ENCODE measurements at places on chromosomes 16 and 17.

DNA sequence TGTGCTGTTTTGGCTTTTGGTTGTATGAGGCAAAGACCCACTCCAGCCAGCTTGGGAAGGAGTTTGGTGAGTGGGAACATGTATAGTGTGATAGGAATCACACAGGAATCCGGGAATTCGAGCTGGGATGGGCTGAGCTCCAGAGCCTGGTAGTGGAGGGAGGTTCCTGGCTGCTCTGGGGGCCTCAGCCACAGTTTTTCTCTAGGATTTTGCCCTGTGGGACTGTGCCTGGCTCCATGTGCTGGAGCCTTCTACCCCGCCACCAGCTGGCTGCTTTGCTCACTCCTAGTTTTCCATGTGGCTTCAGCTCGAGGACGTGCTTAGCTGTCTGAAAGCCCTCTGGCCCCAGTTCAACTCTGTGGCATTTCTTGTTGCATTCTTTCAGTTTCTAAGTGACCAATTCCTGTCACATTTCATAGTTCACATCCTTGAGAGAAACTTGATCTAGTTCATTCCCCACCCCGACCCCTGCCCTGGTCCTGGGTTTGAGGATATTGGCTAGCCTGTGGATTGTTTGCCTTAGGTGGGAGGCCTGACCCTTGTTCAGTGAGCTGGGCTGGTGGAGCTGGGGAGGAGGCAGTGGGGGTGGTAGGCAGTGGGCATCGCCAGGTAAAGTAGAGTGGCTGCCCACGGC lies 5.0 kb downstream of the SEC14L1 start:
- peak; percentile 96 for DNase-seq

GRCh38 chr16:49250689-49251088 lies 30.9 kb downstream of the CBLN1 start:
- DNase-seq = no peak

- DNase-seq = no peak
Observed at GRCh38 chr16:24062270-24062817, 193.8 kb upstream of the CACNG3 start.

DNA sequence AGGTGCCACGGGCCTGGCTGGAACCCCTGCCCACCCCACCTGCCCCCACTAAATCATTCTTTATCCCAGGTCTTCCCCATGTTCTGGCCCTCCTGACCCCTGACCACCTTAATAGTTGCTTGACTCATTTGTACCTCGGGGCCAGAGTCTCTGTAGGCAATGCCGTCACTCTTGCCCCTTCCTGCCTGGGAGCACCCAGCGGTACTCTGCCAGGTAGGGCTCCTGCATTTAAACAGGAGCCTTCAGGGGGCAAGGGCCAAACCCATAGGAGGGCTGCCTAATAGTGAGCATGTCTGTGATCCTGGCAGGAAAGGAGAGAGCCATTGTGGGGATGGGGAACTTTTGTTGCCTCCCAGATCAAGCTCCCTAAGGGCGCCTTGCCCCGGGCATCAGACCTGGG lies 8.8 kb upstream of the ITGA3 start:
- DNase-seq = no peak

GRCh38 chr16:54128629-54129234 lies 157.9 kb downstream of the IRX3 start:
- DNase-seq = no peak

DNA sequence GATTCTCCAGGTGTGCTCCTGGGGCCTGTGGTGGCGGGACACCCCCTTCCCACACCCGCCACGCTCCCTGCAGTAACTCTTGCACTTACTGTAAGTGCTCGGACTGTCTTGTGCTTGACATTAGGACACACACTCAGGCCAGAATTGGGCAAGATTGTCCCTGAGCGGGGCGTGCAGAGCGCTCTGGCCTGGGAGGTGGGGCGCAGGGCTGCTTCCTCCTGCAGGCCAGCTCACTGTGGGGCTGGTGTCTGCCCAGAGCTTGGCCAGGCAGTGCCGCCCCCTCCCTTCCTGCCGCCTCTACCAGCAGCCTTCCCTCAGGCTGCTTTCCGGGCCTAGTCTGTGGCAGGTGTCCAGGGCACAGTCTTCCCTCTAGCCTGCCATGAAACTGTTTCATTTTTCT lies 6.1 kb upstream of the ATP6V0C start:
- no peak for DNase-seq

DNA sequence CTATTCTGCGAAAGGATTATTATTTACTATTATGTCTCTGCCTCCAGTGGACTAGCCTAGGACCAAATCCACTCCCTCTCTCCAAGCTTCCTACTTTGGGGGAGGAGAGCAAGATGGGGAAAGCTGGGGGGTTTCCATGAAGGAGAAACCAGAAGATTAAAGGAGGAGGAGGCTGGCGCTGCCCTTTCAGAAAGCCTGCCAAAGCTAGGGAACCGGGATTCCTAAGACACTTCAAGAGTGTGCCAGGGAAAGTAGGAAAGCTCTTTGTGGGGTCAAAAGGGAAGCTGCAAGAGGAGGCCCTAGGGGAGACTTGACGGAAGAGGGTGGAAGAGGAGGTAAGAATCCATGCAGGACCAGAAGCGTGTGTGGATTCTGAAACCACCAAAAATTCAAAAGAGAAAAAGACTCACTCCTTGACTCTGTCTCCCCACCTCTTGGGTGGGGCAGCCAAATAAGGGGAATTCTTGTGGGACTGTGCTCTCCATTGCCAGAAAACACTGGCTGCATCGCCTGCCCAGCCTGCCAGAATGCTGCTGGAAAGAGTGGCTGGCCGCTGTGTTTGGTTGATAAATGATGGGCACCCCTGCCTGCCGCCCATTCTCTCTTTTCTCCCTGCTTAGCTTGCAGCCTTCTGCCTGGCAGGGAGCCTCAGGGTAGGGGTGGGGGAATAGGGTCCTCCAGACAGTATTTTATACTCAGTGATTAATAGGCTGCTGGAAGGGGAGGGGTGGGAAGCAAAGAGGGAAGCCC lies 11.8 kb upstream of the KAT7 start:
- no peak for DNase-seq

DNA sequence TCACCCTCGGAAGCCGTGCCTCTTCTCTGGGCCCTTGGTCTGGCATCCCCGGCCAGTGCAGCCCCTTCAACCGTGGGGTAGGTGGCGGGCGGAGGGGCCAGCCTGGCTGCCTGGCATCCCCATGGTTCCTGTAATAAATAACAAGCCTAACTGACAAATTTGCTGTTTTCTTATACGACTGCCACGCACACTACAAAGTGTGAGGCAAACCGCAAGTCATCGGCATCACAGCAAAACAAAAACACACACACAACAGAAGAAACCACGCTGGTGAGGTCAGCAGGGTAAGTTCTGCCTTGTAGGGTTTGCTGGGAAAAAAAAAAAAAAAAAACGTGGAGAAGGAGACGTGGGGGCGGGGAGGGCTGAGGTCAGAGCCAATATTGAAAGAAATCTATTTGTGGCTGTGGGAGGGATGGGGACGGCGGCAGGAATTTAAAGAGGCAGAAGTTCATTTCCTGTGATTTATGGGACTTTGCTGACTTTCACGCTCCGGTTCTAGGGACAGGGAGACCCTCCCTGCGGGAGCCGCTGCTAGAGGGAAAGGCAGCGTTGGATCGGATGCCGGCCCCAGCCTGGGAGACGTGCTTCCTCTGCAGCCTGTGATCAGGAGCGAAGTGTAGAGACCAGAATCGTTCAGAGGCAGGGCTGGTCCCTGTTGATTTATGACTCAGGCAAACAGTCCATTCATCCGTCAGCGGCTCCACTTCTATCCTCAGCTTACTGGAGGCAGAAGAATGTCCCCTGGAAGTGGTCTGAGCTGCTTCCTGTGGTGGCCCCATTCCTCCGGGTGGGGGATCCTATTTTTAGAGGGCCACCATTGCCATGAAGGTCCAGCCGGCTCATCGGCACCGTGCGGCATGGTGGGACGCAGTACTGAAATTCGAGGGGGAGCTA lies 162.8 kb downstream of the FOXL1 start:
- DNase-seq = peak; percentile 97

- no peak for DNase-seq
Observed at GRCh38 chr16:30443631-30444030, 2.0 kb downstream of the SEPHS2 start.

GRCh38 chr17:78707016-78707415 lies 75.1 kb downstream of the CYTH1 start:
- DNase-seq = peak; percentile 71

GRCh38 chr16:21242756-21243155 lies 9.3 kb downstream of the ANKS4B start:
- no peak for DNase-seq

- peak; percentile 52 for DNase-seq
Observed at GRCh38 chr17:38735161-38735997, 5.2 kb downstream of the CISD3 start.

GRCh38 chr16:71250461-71251235 lies 20.1 kb upstream of the HYDIN start:
- no peak for DNase-seq

GRCh38 chr16:50172195-50172922 lies 19.3 kb downstream of the TENT4B start:
- DNase-seq = no peak

- DNase-seq = peak; percentile 34
Observed at GRCh38 chr17:54903375-54903774, 2.7 kb downstream of the TOM1L1 start.

DNA sequence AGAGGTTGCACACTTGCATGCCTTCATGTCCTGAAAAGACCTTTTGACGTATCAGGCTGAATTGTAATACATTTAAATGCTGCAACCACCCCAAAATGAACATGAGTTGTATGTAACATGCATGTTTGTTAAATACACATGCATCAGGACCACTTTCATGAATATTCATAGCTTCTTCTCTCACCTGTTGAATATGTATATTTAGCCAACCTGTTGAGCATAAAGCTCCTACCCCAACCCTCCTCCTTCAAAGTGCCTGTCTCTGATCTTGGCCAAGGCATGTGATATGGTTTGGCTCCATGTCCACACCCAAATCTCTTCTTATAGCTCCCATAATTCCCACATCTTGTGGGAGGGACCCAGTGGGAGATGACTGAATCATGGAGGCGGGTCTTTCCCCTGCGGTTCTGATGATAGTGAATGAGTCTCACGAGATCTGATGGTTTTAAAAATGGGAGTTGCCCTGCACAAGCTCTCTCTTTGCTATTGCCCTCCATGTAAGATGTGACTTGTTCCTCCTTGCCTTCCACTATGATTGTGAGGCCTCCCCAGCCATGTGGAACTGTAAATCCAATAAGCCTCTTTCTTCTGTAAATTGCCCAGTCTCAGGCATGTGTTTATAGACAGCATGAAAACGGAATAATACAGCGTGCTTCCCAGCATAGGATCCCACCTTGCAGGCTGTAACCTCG lies 3.8 kb upstream of the CRYM start:
- no peak for DNase-seq

GRCh38 chr17:78771758-78772382 lies 10.2 kb downstream of the CYTH1 start:
- no peak for DNase-seq

DNA sequence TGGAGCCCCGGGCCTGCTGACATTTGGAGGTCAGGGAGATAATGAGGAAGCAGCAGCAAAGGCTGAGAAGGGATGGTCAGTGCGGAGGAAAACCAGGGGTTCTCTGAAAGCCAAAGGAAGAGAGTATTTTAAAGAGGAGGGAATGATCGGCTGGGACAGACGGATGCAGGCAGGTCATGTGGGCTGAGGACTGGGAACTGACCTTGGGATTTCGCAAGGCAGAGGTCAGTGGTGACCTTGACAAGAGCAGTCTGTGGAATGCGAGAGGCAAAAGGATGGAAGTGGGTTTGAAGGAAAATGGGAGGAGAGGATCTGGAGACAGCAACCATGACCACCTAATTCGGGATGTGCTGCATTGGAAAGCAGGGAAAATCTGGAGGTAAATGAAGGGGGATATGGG lies 10.2 kb downstream of the EFTUD2 start:
- no peak for DNase-seq

- no peak for DNase-seq
Observed at GRCh38 chr16:15915555-15916081, 27.2 kb upstream of the CEP20 start.
